ENCODE measurements at places on chromosomes 2 and 18.

GRCh38 chr2:215020283-215020682 lies 118.1 kb downstream of the ABCA12 start:
- DNase-seq = no peak

DNA sequence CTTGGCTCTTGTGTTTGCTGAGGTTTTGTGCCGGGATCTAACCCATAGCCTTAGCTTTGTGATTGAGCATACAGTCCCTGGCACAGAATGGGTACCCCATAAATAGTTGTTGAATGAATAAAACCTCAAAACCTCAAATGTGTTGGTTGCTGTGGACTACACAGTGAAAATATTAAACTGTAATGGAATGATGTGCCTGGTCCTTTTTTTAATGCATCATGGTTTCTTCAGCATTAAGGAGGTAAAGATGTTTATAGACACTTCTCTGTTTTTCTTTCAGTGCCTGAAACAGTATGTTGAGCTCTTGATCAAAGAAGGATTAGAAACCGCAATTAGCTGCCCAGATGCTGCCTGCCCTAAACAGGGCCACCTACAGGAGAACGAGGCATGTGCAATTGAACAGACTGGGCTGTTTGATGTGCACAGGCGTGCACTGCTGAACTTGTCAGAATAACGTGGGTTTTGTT lies 97.0 kb downstream of the RNF144A start:
- no peak for DNase-seq

DNA sequence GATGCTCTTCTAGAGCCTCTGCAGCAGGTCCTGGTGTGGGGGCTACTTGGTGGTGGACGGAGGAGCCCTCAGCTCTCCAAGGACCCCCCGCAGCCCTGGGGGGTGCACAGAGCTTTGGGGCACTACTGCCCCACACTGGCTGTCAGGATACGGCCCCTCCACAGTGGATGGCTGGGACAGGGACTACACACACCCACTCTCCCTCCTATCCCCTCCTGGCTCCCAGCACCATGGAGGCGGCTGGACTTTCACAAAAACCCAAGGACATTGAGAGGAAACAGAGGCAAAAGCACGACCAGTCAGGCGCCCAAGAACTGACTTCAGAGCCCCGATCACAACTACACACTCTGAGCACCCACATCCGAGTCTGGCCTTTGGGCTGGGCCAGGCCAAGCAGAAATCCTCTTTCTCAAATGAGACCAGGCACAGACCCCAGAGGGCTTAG lies 12.6 kb downstream of the GPR35 start:
- no peak for DNase-seq

DNA sequence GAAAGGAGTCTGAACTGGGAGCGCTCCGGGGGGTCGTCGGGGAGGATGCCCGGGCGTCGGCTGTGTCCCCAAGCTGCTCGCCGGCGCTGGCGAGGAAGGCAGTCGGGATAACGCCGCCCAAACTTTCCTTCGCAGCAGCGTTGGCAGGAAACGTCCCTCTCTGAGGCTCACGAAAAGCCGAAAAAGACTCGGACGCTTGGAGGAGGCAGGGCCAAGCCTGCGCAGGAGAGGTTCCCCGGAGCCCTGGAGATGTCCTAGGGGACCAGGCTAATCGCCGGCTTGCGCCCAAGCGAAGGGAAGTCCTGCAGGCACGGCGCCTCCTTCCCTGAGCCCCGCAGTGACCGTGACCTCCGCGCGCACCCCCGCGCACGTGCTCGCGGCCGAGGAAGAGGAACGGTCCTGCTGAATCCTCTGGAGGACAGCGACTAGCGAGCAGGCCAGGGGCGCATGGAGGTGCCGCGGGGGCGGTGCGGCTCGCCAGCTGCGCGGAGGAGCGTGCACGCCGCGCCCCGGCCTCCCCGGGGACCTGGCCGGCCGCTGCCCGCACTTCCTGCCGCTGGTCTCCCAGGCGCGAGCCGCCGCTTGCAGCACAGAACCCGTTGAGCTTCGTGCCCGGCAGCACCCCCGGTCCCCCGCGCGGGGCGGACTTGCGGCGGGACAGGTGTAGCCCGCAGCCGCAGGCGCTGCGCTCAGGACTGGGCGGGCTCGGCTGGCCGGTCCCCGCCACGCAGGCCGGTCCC lies at the start of gene SH3RF3:
Gene SH3RF3, plus strand, starts transcription at position 590 of the 740 bp plus-strand sequence.
- no peak for DNase-seq

DNA sequence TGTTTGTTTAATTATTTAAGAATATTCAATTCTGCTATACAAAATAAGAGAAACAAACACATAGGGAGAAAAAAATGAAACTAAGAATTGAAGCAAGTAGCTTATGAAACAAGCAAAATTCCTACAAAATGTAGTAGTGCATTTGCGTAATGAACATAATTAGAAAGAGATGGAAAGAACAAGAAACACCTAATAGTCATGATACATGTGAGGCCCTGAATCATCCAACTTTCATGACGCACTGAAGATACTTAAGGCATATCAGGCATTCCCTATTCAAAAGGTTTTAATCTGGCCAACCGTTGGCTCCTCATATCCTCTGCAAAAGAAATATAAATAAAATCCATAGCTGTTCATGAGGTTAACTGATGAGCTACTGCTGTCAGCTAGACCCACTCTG lies 14.5 kb upstream of the NAB1 start:
- no peak for DNase-seq

DNA sequence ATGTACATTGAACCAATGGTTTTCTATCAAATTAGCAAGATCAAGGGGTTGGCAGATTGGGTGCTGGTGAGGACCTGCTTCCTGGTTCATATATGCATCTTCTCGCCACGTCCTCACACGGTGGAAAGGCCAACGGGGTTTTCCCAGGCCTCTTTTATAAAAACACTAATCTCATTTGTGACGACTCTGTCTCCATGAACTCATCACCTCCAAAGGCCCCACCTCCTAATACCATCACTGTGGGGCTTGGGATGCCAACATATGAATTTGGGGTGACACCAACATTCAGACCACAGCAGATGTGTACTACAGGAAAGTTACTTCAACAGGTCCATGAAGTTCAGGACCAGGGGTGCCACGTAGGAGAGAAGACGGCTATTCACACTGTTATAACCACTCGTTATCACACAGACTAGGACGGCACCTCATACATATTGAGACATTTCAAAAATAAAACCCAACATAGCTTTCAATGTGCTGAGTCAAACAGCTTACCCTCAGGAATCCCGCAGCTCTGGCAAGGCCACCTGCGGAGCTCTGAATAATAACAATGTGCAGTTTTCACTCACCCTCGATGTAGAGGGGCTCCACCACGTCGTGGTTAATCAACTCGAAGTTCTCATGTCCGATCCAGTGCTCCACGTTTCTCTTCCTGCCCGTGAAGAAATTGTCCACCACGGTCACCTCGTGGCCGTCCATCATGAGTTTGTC lies 49.3 kb downstream of the UXS1 start:
- DNase-seq = no peak

GRCh38 chr2:61623747-61624146 lies 85.6 kb upstream of the XPO1 start:
- no peak for DNase-seq

DNA sequence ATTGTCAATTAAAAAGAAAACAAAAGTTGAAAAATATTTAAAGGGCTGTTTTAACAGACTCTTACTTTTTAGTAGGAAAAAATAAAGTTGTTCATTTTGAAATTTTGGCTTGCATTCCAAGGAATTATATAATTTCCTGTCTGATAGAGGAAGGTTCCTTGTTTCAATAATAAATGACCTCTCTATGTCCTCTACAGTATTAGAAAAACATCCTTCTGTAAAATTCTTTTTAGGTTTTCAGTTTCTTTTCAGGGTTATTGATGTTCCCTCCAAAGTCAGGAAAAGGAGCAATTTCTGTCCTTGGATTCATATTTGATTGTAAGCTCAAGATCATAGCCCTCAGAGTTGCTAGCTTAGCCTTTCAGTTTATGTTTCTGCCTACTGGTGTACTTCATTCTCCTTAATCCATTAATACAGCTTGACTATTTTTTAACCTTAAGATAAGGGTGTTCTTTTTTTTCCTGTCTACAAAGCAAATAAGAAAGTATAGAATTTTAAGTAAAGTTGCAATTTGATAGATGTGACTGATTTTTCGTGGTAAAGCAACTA lies 125.2 kb upstream of the COL3A1 start:
- DNase-seq = no peak

DNA sequence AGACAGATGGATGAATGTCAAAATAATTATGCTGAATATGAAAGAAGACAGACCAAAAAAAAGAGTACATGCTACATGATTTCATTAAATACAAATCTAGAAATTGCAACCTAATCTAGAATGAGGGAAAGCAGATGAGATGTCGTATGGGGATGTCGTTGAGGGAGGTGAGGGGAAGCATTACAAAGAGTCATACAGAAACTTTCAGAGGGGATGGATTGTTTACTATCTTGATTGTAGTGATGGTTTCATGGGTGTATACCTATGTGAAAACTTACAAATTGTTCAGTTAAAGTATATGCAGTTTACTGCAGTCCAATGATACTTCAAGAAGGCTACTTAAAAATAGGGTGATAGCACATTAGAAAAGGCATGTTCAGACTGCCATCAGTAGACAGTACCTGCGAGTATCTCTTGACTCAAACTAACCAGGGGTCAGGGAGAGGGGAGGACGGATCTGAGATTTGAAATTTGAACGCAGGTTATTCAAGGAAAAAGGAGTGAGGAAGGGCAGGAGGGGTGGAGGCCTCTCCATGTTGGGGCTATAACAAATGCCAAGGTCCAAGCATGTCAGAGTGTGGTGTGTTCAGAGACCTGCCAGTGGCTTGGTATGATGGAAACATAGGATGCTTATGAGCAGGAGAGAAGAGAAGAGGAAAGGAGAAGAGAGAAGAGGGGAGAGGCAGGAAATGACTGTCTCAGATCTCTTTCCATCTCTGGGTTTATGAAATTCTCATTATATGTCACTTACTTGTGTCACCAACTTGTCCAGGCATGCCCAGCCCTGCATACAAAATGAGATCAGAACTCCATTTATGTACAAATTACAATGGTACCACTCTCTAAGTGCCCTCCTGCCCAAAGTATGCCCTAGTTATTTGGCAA lies 257.3 kb upstream of the CXCR4 start:
- no peak for DNase-seq

- DNase-seq = no peak
Measured at GRCh38 chr2:121810959-121811853, 55.8 kb downstream of the TSN start.
